Stimulated activated CD4-positive, alpha-beta T cell treated with anti-CD3 and anti-CD28 coated beads, TNF-alpha, amount 100 ng/mL, for 4 hours (primary cell): ENCODE measurements at places on chromosomes 6 and 20.

DNA sequence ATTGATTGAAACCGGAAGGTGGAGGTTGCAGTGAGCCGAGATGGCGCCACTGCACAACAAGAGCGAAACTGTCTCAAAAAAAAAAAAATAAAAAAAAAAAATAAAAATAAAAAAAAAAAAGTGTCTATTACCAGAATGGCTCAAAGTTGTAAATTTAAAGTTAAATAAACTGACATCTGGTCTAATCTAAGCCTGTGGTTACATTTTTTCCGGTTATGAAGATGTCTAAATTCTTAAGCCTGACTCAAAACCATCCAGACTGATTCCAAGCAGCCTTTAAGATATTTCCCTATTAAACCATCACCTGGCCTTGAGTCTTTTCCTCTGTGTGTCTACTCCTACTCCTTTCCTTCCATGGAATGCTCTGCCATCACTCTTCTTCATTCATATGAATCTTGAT is 371.7 kb upstream of the RUNX2 start:
- DNase-seq, result no peak

DNA sequence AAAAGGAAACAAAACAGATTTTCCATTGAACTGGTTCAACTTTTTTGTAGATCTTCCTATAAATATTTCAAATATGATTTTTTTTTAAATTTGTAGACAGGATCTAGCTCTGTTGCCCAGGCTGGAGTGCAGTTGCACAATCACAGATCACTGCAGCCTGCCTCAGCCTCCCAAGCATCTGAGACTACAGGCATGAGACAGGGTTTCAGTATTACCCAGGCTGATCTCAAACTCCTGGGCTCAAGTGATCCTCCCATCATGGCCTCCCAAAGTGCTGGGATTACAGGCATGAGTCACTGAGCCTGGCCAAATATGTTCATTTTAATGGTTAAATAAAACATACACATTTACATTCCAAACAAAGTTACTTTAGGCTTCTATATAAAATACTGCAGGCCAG is 33.6 kb downstream of the SAMHD1 start:
- no peak for DNase-seq

- DNase-seq, result no peak
Measured at GRCh38 chr20:41048461-41049301, 20.1 kb downstream of the TOP1 start.

GRCh38 chr20:39036851-39037250 is 74.7 kb downstream of the DHX35 start:
- no peak for DNase-seq

DNA sequence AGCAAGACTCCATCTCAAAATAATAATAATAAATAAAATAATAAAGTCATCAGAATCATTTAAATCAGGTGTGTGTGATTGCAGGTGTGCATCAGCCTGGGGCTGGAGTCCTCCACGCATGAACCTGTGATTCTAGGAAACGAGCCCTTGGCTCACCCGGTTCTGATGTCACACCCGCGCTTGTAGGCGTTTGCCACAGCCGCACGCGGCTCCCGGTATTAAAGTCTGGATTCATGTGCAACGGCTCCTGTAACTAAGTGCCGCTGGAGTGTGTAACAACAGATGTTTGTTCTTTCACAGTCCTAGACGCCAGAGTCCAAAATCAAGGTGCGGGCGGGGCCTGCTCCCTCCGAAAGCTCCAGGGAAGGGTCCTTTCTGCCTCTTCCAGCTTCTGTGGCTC is 45.2 kb downstream of the KCNQ2 start:
- DNase-seq, result no peak

DNA sequence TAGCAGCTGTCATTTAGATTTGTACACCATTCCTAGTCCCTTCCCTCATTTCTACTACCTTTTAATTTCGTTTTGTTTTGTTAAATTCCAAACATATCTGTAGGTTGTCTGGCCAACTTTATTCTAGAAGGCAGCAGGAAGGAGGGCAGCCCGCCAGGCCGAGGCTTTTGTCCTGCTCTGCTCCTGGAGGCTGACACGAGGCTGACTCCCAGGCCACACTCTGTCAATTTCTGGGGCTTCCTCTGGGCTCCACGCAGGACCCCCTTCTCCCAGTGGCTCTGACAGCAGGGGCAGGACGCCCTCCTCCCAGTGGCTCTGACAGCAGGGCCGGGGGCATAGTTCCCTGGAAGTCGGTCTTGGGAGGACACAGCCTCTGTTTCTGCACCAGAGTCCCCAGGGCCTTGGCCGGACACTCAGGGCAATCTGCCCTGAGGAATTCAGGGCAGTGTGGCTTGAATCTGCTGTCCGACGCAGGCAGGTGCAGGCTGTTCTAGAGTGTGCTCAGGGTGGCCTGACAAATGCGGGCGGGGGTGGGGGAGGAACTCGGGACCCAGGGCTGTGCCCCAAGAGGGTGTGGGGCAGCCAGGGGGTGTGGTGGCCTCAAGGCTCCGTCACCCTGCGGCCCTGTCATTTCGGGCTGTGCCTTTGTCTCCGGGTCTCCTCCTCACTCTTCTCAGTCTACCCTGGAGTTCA is 11.8 kb downstream of the SMOC2 start:
- DNase-seq, result no peak

DNA sequence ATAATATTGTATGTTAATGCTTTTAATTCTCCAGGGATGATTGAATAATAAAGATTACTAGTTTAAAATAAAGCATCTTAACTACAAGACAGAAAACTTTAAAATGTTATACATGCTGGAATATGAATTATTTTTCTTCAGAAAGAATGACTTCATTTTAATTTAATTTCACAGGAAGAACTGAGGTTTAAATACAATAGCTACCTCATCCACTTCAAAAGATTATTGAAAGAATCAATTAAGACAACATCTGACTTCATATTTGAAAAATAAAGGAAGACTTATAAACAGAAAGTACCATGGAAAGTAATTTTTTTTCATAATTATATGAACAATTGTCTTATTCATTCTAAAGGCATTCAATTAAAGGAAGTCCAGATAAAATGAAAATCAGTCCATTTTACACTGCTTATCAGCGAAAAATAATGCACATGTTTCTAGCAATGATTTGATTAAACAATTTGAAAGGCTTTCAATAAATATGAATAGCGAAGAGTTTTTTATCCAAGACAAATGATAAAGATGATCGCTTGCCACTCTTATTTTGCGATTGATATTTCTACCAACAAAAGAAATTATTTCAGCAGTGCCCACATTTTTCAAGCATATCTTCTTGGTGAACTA is 368.5 kb upstream of the OPRM1 start:
- DNase-seq, result no peak

- DNase-seq, result no peak
Measured at GRCh38 chr6:143368426-143368825, 82.1 kb downstream of the ADAT2 start.

DNA sequence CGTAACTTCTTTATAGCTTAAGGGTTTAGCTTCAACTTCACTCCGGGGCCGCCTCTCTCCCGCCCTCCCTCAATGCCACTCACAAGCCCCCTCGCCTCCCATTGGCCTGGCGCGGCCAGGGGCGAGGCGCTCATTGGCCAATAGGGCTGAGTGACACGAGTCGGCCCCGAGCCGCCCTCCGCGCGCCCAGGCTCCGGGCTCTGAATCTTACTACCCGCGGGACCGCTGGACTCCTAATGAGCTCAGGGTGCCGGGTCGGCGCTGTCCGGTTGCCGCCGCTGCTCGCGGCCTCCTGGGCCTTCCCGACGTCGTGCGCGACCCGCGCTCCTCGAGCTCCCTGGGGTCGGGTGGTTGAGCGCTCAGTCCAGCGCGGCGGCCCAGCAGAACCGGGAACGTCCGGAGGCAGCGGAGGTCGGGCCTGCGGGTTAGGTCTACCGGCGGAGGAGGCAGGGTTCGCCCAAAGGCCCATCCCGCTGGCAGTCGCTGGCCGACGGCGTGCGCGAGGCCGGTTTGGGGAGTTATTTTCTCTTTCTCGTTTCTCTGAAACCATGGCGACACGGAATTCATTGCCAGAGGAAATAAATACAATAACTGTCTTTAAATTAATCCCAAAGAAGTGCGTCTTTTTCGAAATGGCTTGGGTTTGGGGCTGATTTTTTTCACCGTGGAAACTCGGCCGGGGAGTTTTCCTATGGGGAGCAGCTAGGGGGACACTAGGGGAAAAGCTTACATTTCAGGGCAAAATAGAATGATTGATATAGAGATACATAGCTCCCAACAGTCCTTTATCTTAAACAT is at the start of gene SIM1:
Gene SIM1, minus strand, starts transcription at position 19 of the 798 bp plus-strand sequence. CDS start 1,453 bp downstream, outside the sequence.
- no peak for DNase-seq

GRCh38 chr6:40276141-40276540 is 311.0 kb downstream of the LRFN2 start:
- no peak for DNase-seq

GRCh38 chr20:29741594-29741893 is 1515.9 kb upstream of the DEFB115 start:
- no peak for DNase-seq

DNA sequence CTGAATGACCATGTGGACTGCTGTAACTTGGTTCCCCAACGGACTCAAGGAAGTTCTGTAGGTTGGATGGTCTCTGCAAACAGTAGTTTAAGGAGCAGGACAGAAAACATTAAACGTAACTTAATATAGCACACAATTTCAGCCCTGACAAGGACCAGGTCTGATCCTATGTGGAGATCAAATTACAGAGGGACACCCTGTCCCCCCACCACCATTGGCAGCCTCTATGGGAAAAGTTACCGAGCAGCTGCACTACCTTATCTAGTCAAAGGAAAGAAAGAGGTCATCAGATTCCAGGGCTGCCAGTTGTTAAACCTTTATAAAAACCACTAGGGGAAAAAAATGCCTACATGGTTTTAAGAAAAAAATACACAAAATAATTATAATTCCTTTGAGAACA is 191.5 kb upstream of the RSPO3 start:
- no peak for DNase-seq

- no peak for DNase-seq
Measured at GRCh38 chr6:161584051-161584450, 310.2 kb upstream of the AGPAT4 start.

DNA sequence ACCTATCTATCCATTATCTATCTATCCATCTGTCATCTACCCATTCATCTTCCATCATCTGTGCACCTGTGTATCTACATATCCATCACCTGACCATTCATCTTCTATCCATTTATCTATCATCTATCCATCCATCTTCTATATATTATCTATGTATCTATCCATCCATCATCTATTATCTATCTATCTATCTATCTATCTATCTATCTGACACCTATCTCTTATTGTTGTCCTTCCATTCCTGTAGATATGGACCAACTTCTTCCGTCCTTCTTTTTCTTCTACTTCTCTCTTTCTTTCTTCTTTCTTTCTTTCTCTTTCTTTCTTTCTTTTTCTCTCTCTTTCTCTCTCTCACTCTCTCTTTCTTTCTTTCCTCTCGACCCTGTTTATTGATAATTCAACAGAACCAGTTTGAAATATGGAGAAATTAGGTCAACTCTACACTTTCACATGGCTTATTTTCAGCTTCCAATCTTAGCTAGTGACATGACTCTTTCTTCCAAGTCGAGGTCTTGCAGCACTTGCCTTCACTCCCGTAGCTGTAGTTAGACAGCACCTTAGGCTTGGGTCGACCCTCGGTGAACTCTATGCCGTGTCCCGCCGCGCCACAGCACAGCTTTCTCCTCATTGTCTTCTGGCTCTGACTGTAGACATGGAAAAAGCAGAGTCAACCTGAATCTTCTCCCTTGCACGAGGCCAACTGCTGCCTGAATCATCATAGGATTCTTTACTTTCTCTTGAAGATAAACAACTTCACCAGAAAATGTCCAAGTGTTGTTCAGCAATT is 110.4 kb upstream of the EXOC2 start:
- no peak for DNase-seq

GRCh38 chr20:2130683-2131082 is 29.1 kb downstream of the STK35 start:
- no peak for DNase-seq

DNA sequence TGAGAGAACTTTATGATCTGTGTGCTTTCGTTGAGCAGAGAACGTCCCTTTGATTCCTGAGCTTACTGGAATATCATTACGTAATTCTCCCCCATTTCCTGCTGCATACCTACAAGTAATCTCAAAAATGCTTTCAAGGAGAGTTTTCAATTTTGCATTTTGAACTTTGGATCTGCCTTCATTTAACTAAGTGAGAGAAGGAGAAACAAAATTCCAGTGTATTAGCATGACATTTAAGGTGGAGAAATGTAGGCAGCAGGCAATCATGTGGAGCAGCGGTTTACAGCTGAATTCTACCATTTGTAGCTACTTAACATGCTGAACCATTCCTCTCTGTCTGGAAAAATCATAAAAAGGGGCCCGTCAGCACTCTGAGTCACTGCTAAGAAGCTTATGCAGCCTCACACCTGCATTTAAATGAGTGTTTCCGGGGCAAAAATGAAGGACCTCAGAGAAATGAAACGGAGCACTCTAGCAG is 451.5 kb downstream of the PLCB1 start:
- no peak for DNase-seq

DNA sequence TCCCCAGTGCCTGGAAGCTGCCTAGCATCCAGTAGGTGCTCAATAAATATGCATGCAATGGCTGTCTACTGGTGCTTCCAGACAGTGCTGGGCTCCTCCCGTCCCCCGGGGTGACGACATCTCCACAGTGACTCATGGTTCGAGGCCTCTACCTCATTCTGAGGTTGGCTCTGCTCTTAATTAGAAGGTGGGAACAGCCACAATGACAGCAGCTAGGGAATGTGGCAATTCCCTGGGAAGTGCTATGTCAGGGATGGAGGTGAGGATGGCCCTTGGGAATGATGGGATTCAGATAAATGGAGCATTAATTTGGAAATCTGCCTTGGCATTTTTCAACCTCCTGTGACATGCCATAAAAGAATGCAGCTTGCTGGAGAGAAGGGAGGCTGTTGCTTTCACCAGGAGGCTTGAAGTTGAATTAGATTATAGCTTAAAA is 43.5 kb upstream of the NFATC2 start:
- no peak for DNase-seq

- DNase-seq, result no peak
Measured at GRCh38 chr6:53483423-53484353, 61.2 kb downstream of the GCLC start.

DNA sequence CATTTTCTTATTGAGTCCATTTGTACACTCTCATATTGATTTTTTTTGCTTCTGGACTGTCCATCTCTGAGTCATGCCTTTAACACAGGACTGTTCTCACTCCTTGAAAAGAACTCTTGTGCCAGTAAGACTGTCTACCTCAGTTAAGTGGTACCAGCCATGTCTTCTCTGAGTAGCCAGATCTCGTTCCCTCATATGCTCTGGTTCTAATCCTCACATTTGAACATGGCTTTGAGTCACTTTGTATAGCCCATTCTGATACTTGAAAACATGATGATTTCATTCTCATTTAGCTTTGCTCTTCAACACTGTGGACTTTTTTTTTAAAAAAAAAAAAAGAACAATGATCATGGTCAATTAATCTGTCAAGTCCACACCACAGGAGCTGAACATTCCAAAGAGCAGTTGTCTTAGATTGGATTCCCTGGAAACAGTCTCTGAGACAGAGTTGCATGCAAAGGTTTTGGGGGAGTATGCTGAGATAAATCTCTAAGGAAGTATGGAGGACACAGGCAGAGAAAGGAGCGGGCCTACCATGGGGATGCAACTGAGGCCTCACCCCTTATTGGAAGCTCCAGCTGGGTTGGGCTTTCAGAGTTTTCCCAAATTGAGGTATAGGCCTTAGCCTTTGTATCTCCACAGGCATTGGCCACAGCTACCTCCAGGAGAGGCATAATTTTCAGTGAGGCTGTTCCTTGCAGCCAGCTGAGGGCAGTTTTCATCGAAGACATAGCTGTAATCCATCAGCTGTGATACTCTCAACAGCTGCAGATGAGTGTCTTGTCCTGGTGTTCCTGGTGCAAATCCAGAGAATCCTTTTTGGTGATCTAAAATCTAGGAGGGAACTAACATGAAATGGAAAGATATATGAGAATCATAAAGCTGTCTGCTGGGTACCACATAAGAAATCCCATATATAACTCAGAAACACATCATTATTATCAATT is 6.0 kb upstream of the PTCHD4 start:
- no peak for DNase-seq
